ENCODE measurements at places on chromosomes 13 and 19.

GRCh38 chr19:46812977-46813838 lies 24.8 kb upstream of the SLC1A5 start:
- DNase-seq, result no peak

GRCh38 chr13:46759846-46760245 lies 37.1 kb downstream of the ESD start:
- no peak for DNase-seq

GRCh38 chr13:24254146-24254841 lies 55.1 kb upstream of the C1QTNF9 start:
- DNase-seq, result peak; percentile 79

- no peak for DNase-seq
Measured at GRCh38 chr13:97566907-97567306, 132.9 kb downstream of the RAP2A start.

GRCh38 chr13:66048888-66049287 lies 1181.2 kb downstream of the PCDH9 start:
- no peak for DNase-seq

DNA sequence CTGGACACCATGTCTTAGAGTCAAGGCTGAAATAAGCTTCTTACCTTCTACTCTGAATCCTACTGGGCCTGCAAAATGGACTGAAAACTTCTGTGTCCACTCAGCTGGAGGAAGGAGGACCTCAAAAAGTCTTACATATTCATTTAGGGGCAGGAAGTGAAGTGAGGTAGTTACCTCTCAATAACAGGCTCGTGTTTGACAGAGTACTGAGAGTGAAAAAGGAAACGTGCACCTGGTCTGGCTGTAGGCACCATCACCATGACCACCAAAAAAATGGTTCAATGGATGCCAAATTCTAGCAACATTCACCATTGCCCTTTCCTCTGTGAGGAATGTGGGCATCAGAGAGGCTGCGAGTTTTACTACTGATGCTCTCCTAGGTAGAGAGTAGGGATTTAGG lies 176.2 kb downstream of the RFC3 start:
- DNase-seq, result no peak

DNA sequence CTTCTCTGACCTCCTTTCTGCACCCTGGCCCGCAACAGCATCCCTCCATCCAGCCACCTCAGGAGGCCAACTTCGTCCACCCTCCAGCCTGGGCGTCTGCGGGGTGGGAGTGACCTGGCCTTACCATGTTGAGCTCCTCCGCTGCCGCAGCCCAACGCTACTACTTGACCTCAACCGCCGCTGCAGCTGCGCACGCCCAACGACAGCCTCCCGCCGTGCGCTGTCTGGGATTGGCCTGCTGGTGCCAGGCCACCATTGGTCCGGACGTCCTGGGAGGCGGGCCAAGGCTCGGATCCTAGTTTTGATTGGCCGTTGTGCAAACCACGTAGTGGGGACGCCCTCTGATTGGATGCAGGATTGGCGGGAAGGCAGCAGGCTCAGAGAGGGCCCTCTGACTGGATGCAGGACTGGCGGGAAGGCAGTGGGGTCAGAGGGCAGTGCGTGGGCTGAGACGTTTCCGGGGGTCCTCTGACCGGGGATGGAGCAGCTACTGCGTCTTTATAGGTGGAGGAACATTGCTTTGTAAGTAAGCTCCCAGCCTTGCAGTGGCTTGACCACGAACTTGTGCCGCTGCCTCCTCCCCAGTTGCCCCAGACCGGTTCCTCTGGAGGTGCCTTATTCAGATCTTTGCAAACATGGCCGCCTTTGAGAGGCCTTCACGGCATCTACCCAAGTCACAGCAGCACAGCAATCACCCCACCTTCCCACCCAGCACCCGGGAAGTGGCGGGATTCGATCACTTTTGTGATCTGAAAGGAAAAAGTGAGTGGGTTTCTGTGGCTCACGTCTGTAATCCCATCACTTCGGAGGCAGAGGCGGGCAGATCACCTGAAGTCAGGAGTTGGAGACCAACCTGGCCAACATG lies at the start of gene TUBA3C:
Gene TUBA3C, minus strand, starts transcription at position 204 of the 865 bp plus-strand sequence. Its CDS starts 77 bp downstream, at position 127.
- no peak for DNase-seq

- DNase-seq, result peak; percentile 49
Measured at GRCh38 chr19:19115954-19116353, 22.3 kb downstream of the TMEM161A start.

- no peak for DNase-seq
Measured at GRCh38 chr13:84812078-84812477, 929.8 kb upstream of the SLITRK1 start.

DNA sequence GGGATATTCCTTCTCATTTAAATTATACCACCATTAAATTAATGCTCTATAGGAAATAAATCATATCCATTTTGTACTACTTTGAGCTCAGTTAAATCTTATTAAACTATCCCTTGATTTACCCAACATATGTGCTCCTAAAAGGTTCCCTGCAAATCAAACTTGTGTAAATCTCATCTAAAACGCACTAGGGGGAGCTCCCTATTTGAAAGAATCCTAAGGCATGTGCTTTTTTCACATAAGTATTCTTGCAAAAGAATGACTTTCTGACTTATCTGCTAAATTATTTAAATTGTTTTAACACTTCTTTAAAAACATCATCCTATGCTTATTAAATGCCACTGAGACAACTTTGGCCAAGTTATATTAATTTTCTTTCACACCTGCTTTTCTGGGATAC lies 7.9 kb downstream of the INTS6 start:
- no peak for DNase-seq

DNA sequence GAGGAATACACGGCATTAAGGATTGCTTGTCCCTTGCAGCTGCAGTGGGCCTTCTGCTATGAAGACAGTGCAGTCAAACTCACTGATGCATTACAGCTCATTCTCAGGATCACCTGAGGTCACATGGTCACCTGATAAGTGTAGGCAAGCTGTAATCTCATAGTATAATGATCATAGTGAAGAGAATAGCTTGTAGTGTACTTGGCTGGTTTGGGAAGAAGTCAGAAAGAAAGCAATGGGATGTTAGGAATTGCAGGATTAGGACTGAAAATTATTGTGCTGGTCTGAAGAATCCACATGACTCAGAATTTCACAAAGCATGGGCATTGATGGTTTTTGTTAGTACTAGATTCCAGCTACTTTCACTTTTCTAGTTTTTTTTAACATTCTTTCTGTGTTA lies 76.7 kb downstream of the MBNL2 start:
- DNase-seq, result no peak

DNA sequence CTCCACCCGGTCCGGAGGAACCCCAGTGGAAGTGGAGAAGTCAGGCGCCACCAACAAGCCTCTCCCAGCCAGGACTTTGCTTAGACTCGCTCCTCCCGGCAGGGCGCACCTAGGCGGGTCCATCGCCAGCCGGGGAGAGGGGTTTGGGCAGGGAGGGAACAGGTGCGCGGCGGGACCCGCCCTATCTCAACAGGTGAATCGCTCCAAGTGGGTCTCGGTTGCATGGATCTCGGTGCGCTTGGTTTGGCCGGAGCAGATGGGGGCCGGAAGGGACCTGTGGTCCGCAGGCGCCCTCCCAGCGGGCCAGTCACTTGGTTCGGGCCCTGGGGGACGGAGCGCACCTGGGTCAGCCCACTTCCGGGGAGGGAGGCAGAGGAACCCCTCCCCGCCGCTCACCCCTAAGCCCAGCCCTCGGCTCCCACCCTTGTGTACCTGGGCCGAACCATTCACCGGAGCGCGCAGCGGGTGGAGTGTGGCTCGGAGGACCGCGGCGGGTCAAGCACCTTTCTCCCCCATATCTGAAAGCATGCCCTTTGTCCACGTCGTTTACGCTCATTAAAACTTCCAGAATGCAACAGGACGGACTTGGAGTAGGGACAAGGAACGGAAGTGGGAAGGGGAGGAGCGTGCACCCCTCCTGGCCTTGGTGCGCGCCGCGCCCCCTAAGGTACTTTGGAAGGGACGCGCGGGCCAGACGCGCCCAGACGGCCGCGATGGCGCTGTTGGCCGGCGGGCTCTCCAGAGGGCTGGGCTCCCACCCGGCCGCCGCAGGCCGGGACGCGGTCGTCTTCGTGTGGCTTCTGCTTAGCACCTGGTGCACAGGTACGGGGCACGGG lies at the start of gene LSR:
Gene LSR, plus strand, starts transcription at position 693 of the 836 bp plus-strand sequence. Its CDS starts 21 bp downstream, at position 714.
- DNase-seq, result peak; percentile 86

- peak; percentile 86 for DNase-seq
Measured at GRCh38 chr13:100588331-100589177, at the start of gene GGACT. Gene GGACT (minus strand): TSS chr13:100588789. CDS start chr13:100532591, 56,198 bp downstream.

- DNase-seq, result no peak
Measured at GRCh38 chr13:106595625-106596024, 27.7 kb upstream of the ARGLU1 start.

DNA sequence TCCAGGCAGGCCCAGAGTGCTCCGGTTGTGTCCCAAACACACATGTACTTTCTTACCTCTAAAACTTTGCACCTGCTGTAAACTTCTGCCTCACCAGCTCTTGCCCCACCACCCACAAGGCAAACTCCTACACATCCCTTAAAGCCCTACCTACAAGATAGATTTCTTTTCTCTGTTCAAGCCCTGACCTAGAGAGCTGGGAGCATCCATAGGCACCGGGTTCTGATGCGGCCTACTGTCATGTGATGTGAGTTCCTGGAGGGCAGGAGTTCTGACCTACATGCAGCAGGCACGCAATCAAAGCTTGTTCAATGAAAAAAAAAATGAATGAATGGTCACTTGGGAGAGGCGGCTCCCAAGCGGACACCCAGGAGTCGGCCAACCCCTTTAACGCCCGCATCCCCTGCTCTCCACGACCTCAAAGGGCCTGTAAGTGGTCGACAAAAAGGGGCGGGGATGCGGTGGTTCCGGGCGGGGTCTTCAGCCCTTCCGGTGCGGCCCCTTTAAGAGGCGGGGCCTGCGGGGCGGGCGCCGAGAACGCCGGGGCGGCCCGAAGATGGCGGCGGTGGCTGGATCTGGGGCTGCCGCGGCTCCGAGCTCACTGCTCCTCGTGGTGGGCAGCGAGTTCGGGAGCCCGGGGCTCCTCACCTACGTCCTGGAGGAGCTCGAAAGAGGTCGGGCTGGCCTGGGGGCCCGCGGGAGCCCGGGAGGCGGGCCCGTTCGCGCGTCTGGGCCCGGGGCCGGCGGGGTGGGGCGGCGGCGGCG lies at the start of gene MAP1S:
Gene MAP1S, plus strand, starts transcription at position 534 of the 765 bp plus-strand sequence. Its CDS starts 23 bp downstream, at position 557.
- DNase-seq, result peak; percentile 61

DNA sequence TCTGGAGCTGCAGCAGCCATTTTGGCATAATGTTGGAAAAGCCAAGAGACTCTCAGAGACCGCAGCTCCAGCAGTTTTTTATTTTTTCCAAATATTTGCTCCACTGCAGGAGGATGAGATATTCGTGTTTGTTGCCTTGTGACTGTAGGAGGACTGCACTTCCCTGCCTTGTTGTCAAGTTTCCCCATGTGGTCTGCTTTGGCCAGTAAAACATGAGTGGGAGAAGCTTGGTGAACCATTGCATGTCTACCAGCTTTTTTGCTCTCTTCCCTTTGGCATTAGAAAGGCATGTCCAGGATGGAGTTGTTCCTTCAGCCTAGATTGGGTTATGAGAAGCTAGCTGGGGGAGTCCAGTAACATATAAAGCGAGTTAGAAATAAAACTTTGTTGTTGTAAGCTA lies 47.7 kb upstream of the ALOX5AP start:
- no peak for DNase-seq

DNA sequence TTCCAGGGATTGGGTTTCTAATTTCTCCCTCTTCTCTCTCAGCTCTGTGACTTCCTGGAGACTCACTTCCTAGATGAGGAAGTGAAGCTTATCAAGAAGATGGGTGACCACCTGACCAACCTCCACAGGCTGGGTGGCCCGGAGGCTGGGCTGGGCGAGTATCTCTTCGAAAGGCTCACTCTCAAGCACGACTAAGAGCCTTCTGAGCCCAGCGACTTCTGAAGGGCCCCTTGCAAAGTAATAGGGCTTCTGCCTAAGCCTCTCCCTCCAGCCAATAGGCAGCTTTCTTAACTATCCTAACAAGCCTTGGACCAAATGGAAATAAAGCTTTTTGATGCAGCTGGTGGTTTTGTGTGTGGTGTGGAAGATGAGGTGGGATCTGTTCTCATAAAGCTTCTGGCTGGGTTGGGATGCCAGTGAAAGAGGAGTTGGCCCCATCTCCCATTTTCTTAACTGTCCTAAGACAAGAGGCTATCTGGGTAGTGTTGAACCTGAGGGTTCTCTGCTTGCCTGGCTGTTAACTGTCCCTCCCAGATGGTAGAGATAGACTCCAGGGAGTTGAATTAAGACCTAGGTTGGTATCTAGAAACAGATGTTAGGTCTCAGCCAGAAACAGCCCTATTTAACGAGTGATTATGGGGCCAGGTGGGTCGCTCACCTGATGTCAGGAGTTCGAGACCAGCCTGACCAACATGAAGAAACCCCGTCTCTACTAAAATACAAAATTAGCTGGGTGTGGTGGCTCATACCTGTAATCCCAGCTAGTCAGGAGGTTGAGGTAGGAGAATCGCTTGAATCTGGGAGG lies 1.6 kb downstream of the FTL start:
- no peak for DNase-seq

DNA sequence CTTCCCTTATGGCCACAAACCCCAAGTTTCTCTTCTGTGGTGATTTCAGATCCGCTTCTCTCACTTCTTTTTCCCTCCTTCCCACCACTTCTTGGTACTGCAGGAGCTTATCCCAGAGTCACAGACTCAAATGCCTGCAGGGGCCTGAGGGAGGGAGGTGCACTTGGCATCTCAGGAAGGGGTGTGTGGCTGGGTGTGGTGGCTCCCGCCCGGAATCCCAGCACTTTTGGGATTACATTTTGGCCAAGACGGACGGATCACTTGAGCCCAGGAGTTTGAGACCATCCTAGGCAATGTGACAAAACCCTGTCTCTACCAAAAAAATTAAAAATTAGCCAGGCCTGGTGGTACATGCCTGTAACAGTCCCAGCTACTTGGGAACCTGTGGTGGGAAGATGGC lies 5.6 kb downstream of the USF2 start:
- DNase-seq, result no peak

DNA sequence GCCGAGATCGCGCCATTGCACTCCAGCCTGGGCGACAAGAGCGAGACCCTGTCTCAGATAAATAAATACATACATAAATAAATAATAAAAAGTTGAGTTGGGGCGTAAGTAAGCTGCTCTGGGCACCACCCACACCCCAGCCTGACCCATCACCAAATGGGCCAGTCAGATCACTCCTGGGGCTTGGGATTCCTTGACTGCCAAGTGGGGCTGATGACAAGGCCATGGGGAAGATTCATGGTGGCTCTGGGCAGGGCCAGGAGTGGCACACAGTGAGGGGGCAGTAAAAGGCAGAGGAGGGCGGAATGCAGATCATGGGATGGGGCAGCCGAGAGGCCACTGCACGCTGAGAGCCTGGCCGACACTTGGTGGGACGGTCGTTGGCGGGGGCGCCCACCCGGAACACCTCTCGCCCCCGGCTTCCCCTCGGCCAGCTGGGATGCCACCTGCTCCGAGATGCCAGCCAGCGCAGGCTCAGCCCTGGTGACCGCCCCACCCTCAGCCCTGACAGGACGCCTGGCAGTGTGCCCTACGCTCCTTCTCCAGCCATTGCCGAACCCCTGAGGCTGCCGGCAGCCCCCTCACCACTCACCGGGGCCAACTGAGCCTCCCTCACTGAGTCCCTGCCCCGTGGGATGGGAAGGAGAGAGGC lies 10.9 kb downstream of the ZNF653 start:
- no peak for DNase-seq

- DNase-seq, result no peak
Measured at GRCh38 chr19:7202888-7203287, 91.3 kb downstream of the INSR start.

- DNase-seq, result no peak
Measured at GRCh38 chr13:110950356-110950755, 35.5 kb upstream of the ANKRD10 start.
